ENCODE measurements at places on chromosomes 1 and 21.
A peak's percentile ranks its signal among the peaks of the same experiment; 100 is the strongest.

- no peak for DNase-seq
These were observed 94.2 kb downstream of the CACNA1E start for GRCh38 chr1:181577475-181577874.

DNA sequence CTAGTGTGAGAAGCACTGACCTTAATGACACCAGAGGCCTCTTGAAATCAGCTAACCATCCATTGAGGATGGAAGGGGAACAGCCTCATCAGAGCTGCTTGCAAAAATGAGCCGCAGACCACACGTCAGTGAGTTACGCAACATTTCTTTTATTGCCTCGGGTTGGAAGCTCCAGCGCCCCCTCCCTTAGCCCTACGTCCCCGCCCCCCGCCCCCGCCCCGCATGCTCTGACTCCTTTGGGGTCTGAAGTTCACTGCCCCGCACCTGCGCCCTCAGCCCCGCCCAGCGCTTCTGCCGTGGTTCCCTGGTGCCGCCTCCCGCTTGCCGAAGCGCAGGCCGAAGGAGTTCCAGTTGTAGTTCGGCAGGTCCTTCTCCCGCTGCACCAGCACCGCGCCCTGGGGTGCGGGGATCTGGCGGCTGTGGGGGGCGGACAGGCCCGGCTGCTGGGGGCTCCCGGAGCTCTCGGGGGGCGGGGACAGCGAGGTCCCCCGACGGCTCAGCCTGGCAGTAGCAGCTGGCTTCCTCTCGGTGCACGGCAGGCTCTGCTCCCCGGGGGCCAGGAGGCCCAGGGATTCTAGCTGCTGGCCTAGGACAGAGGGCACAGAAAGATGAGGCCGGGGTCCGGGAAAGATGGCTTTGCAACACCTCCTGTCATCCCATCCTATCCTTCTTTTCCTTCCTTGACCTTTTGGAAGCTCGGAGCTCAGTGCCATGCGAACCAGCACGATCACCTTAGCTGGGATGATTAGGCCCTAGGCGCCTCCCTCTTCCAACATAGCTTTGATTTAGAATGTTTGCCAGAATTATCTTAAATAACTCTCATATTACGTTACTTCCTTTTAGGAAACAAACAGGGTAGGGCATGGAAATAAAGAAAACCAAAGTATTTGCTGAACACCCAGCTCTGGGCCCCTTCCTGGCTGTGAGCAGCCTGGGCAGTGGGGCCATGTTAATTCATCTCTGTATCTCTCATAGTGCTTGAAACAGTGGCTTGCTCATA lies 5.8 kb downstream of the KISS1 start:
- DNase-seq = peak; percentile 22

GRCh38 chr1:156823210-156823790 lies 6.7 kb upstream of the SH2D2A start:
- DNase-seq = no peak

- no peak for DNase-seq
These were observed 62.1 kb downstream of the FAAP20 start for GRCh38 chr1:2132222-2133038.

- DNase-seq = no peak
These were observed 15.0 kb downstream of the PIK3C2B start for GRCh38 chr1:204479387-204480136.

GRCh38 chr1:81733480-81733879 lies 67.3 kb upstream of the ADGRL2 start:
- DNase-seq = no peak

DNA sequence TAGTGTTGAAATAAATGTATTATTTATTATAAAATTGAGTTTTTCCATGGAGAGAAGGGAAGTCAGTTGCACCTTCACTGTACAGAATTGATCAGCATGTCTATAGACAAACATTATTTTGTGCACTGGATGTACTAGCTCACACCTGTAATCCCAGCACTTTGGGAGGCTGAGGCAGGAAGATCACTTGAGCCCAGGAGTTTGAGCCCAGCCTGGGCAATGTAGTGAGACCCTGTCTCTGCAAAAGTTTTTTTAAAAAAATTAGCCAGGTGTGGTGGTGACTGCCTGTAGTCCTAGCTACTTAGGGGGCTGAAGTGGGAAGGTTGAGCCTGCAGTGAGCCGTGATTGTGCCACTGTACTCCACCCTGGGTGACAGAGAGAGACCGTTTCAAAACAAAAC lies 87.7 kb downstream of the MAST2 start:
- DNase-seq = no peak

DNA sequence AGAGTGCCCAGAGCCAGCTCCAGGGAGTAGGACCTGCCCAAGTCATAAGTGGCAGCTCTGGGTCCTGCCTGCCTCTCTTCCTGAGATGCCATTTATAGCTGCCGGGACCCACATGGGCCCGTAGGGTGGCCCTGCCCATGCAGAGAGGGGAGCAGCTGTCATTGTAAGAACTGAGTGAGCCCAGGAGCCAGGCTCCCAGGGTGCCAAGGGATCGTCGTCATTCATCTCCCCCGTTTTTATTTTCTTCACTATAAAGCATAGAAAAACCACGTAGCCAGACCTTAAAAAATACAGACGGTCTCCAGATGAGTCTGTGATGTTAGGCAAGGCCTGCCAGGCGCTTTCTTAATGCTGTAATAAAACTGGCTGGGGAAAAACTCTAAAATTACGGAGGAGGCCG lies 90.7 kb downstream of the IGSF21 start:
- DNase-seq = no peak

GRCh38 chr1:223331301-223331700 lies 32.7 kb downstream of the SUSD4 start:
- no peak for DNase-seq

DNA sequence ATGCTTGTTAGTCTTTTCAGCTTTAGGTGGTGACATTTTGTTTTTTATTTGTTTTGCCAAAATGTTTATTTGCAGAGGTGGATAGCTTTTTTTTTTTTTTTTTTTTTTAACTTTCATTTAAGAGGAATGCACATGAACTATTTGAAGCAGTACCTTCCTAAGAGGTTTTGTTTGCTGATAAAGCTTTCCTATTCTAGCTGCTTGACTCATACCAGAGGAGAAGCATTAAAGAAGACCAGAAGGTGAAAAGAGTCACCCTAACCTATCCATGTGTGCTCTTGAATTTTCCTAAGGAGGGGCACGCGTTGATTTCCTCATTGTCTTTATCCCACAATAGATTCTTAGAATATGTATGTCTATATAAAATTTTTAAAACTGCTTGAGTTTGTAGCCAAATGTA lies 57.7 kb downstream of the PRDM2 start:
- DNase-seq = no peak

- DNase-seq = no peak
These were observed 144.2 kb upstream of the KRTAP19-8 start for GRCh38 chr21:31182231-31183140.

GRCh38 chr1:179369751-179370341 lies 4.1 kb downstream of the AXDND1 start:
- DNase-seq = peak; percentile 67

GRCh38 chr1:193241132-193241827 lies 54.9 kb upstream of the B3GALT2 start:
- DNase-seq = no peak

DNA sequence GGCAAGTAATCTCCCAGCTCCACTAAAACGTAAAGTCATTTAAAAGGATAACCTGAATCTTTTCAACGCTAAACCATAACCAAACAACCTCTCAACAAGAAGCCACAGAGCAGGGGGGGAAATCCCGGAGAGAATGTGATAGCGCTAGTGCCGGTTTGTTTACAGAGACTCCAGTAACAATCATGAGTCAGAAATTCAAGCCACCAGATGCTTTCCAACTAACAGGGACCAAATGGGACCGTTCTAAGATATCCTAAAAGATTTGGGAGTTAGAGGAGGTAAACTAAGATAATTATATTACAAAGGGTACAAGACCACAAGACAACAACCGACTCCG lies 825 bp downstream of the DCAF8 start:
- peak; percentile 19 for DNase-seq

- DNase-seq = no peak
These were observed 27.9 kb downstream of the RERE start for GRCh38 chr1:8789314-8790214.

DNA sequence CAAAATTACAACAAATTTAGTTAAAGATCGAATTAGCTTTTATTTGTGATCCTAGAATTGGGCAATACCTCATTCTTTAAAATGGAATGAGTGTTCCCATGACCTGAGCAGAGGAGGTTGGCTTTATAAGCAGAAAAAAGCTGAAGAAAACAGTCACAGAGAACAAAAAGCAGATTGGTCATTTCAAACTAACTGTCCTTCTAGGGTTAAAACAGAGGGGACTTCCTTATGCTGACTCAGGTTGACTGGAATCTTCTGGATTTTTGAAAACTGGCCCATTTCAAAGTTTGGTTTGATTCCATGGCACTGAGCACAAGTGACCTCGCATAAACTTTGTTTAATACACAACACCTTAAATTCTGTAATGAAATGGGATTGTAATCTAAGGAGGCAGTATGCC lies 17.6 kb downstream of the NFASC start:
- no peak for DNase-seq

GRCh38 chr1:75171876-75172275 lies 37.7 kb downstream of the LHX8 start:
- no peak for DNase-seq

DNA sequence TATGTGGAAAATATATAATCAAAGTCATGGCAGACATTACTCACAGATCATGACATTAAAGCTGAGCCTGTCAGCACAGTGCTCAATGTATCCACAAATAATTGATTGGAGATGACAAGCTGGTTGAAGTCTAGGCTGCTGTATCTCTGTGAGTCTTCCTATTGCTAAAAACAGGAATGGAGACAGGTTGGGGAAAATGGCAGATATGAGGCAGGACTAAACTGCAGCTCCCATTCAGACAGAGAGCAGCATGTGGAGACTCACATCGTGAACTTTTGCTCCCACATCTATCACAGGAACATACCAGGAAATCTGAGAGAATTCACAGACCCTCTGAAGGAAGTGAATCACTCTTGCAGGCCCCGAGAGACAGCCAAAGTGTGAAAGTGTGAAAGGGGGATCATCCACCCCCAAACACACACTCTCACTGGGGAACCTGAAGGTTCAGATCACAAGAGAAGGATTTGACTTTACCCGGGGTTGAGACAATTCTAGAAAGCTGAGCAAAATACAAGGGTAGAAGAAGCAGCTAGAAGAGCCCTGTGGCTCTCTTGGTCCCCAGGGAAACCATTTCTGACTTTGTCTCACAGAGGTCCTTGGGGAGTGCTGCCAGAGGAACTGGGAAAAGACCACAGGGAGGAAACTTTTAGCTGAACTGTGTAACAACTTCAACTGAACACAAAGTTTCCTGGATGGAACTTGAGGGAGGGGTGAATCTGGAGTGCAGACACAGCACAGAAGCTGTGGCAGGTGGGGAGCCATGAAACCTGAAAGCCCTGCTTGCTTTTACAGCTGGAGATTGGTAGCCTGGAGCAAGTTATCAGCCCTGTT lies 173.4 kb downstream of the S1PR1 start:
- DNase-seq = no peak

GRCh38 chr1:10679496-10680220 lies 116.8 kb downstream of the CASZ1 start:
- DNase-seq = peak; percentile 37

GRCh38 chr1:225482421-225482950 lies 54.6 kb upstream of the LBR start:
- DNase-seq = no peak

DNA sequence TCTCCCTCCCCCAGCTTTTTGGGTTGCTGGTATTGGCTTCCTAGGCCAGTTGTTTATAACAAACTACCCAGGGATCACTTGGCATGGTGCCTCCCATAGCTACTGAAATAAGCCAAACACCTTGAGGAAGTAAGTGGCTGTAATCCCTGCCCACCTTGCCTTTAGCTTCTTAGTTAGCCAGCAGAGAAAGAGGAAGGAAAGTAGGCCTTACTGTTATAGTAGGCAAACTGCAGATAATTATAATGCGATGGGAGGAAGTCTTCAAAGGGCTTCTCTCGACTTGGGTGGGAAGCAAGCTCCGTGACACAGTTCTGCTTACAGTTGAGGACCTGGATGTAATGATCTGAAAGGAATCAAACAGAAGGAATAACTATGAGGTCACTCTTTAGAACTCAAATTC lies 8.2 kb downstream of the P3H1 start:
- no peak for DNase-seq

- no peak for DNase-seq
These were observed at the start of gene RNF207 for GRCh38 chr1:6205849-6206519. Gene RNF207, plus strand, starts transcription at chr1:6206119. Its CDS starts 417 bp downstream, at chr1:6206536.

DNA sequence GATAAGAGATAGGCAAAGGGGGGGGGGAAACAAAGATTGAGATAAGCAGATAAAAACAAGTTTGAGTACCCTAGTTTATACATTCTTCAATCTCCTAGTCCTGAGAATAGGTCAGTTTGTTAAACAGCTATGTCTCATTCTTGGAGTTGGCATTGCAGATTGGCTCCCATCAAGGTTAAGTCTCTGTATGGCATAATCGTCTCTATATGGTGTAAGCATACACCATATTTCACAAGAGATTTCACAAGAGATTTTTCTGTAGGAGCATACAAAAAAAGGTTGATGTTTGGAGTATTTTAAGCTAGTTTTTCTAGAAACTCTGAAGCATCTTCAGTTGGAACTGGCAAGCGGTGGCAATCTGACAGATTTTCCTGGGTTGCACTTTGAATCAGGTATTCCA lies 35.8 kb downstream of the NCAM2 start:
- no peak for DNase-seq

DNA sequence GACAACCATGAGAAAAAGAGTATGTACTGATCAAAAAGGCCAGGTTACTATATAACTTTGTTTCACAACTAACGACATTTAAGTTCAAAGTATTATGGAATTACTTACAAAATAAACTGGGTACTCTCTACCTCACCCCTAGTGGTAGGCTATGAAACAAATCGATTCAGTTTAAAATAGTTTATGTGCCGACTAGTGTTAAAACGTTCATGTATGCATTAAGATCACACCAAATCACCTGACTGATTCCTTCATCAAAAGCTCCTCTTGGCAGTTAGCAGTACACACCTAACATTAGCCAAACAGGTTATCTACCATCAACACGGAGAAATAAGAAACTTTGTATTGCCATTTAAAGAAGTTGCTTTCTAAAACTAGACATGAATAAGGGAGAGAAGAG lies 137.1 kb downstream of the AKT3 start:
- peak; percentile 56 for DNase-seq

GRCh38 chr1:36520056-36520455 lies 37.3 kb upstream of the CSF3R start:
- DNase-seq = peak; percentile 25

DNA sequence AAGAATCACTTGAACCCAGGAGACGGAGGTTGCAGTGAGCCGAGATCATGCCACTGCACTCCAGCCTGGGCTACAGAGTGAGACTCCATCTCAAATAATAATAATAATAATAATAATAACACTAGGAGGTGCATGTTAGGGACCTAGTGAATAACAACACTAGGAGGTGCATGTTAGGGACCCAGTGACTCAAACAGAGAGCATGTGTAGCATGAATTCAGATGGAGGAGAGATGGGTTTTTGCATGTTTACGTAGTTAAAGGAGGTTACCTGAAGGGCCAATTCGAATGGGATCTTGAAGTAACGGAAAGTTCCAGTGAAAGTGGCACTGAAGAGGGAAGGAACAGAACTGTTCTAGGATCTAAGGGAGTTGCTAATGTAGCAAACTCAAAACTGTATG lies 7.1 kb upstream of the KCNK1 start:
- DNase-seq = no peak

GRCh38 chr1:1039145-1039910 lies 19.4 kb downstream of the AGRN start:
- DNase-seq = no peak

All from NCI-H1092 (cell line).